Stimulated activated CD8-positive, alpha-beta memory T cell treated with anti-CD3 and anti-CD28 coated beads, Interleukin-2, amount 100 ng/mL, for 1 hour (primary cell): ENCODE measurements at places on chromosomes 5 and 9.

- DNase-seq = no peak
Observed at GRCh38 chr9:119802133-119802532, 432.9 kb upstream of the BRINP1 start.

DNA sequence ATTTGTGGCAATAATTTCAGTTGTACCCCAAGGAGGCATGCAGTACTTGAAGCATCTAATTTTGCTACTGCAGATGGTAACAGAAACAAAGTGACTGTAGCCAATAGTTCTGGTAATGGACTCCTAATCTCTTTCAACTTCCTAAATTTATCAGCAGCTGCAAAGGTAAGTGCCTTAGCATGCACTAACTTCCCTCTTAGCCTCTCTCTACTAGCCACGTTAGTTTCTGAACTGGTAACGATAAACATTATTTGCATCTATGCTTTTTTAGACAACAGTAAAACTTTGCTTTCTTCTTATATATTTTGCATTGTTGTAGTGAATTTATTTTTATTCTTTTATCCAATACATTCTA, 6.2 kb upstream of the CKS2 start:
- DNase-seq = no peak

DNA sequence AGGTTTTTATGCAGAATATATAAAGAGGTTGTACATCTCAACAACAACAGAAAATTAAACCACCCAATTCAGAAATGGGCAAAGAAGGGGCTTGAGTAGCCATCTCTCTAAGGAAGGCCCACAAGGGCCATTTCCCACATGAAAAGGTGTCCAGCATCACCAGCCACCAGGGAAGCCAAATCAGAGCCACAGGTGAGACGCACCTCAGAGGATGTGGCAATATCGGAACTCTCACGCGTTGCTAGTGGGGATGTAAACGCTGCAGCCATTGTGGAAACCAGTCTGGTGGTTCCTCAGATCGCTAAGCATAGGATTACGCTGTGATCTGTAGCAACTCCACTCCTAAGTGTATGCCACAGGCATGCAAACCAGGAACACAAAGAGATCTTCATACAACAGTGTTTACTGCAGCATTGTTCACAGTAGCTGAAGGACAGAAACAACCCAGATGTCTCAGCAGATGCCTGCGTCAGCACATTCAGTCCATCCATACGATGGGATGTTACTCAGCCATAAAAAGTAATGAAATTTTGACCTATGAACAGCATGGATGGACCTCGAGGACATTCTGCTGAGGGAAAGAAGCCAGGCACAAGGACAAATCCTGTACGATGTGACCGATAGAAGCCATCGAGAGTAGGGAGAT, 84.3 kb upstream of the CACNA1B start:
- no peak for DNase-seq

DNA sequence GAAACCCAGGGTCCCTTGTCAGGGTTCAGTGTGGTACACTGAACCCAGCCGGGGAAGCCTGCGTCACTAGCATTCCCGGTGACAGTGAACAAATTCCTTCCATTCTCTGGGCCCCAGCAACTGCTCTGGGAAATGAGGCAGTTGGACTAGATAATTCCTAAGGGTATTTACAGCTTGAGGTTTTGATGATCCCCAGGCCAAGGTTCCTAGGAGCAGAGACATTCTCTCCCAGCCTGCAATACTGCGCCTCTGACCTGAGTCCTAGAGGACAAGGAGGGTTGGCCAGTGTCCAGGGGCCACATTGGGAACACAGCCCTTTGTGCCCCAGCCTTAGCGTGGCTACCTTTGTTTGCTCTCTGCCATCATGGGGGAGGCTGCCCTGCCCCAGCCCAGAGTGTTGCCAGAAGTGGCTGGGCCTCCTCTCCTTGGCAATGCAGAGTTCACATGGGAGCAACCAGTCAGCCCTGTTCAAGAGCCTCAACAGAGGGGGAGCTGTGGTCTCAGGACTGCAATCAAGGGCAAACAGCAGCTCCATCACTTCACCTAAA, 178.2 kb downstream of the SEC61B start:
- no peak for DNase-seq

DNA sequence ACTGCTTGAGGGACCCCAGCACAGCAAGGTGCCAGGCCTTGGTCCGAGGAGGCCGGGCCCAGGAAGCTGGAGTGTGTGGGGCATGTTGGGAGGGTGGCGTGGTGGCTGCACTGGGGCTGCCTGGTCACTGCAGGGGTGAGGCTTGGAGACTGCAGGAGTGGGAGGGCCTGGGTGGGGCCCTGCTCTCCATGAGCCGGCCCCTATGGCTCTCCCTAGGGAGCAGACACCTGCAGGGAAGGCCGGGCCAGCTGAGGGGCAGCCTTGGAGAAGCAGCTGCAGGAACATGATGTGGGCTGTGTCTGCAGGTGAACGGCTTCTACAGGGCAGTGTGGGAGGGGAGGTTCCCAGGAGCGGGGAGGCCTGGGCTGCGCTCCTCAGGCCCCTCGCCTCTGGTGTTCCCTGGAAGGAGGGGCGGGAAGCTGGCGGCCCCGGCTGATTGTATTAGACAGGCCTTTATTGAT, 41.7 kb upstream of the TMEM250 start:
- no peak for DNase-seq

DNA sequence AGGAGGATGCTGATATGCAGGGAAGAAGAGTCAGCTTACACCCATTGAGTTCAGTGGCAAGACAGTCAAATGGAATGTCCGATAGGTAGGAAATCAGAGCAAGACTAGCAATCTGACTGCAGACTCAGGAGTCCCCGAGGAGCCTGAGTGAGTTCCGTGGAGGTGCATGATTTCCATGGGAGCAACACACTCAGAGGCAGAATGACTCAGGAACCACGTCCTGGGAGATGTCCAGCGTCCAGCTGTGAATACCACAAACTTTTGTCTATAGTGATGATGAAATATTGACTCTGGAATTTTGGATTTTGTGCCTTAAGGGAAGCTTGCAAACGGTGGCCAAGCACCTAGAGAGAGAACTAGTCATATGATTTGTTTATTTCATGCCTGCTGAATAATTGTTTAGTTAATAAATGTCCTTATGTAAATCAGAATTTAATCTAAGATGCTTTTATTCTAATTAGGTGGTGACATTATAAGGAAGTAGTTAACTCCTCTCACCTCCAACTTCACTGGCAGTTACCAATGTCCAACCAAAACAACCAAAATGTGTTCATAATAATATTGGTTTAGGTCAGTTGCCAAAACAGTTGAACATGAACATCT, 100.4 kb downstream of the PDE4D start:
- no peak for DNase-seq

DNA sequence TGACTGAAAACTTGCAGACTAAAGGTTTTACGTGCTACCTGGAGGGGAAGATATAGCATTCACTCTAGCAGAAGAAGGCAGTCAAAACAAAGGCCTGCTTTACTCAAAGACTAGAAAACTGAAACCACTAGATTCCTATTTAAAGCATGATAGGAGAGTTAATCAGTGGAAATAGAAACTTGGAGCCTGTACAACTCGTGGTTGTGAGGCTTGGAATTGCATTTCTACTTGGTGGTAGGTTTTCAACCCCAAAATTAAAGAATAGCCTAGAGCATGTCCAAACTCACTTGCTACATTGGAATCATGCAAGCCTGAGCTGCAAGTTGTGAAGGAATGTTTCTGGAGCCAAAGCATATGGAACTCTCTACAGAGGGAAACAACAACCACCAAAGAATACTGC, 1526.4 kb upstream of the NUDT12 start:
- DNase-seq = no peak

- DNase-seq = no peak
Observed at GRCh38 chr5:131256507-131256823, 7.4 kb upstream of the CDC42SE2 start.

- no peak for DNase-seq
Observed at GRCh38 chr5:136000932-136001331, 27.9 kb upstream of the TGFBI start.

DNA sequence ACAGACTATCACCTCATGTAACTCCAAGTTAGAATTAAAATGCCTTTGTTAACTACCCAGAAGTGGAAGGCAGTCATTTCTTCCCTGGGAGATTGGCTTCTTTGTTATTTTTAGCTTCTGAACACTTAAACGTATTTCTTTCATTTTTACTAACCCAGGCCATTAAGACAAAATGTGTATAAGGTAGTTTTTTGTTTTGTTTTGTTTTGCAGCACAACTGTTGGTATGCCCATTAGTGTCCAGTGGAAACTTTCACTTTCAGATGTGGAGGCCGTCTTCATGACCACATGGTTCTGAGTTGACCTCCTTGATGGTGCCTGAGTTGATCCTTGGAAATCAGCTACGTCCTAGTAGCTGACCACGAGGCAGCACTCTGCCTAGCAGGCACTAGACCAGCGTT, 264.6 kb upstream of the ZNF608 start:
- DNase-seq = no peak

- no peak for DNase-seq
Observed at GRCh38 chr5:135501965-135502364, 33.8 kb downstream of the NEUROG1 start.

DNA sequence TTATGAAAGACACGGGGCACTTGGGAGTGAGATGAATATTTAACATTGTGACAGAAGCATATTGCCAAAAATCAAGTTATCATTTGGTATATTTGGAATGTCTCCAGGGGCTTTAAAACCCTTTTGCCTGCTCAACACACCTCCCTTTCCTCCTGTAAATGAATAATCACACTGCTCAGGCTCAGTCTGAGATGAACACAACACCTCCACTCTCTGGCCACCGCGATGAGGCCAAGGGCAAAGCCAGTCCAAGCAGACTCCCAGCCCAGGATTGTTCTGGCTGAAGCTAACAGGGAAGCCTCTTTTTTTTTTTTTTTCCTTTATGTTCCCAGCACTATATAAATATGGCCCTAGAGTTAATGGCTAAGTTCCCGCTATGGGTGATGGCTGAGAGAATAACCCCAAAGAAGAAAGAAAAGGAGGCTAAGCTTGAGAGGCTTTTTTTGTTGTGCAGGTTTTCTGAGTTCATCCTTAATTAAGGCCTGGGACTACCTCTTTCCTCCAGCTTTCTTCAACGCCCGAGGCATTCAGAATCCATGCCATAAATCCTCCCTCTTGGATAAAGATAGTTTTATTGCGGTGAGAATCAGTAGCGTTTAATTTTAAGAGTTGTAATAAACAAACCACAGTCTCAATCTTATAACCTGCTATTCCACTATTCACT, 10.5 kb upstream of the ERAP1 start:
- no peak for DNase-seq

DNA sequence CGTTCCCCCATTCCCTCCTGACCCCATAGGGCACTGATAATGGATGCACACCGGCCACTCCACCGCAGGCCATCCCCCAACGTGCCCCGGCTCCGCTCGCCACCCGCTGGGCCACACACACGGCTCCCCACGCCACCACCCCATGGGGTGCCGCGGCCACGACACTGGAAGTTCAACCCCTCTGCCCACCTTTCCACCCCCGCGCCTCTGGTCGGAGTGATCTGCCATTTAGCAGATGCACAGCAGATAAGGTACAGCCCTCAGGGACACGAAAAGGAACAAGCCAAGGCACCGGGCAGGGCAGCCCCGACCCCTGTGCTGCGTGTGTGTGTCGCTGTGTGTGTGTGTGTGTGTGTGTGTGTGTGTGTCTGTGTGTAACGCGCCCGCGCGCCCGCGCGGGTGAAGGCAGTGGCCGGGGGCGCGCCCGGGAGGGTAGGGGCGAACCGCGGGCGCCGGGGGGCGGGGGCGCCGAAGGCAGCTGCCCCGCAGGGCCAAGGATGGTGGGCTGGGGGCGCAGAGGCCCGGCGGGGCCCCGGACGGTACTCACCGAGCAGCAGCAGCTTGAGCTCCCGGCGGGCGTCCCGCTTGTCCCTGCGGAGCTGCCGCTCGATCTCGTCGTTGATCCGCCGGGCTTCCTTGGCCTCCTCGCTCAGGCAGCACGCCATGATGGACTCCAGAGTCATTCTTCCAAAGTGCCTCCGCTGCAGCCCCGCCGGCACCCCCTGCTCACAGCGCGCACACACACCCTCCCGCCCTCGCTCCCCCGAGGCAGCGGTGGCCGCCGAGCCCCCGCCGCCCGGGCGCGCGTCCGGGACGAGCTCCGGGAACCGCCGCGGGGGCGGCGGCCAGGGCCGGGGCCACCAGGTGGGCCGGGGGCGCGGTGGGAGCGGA, 813 bp downstream of the GNAQ start:
- no peak for DNase-seq

DNA sequence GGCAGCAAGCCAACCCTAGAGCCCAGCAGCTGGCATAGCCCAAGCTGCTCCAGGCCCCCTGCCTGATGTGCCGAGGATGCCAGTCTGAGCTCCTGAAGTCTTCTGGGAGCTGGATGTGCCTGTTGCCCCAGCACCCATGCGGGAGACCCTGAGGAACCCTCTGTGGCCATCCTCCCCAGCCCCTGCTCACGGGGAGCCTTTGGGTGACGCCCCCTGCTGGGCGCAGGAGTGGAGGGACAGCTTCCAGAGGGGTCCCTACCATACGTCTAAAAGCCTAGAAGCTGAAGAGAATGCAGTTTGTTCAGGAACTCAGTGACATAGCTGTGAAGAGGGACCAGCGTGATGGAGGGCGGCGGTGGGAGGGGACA, 33.1 kb upstream of the MVB12B start:
- DNase-seq = no peak

- no peak for DNase-seq
Observed at GRCh38 chr9:120985819-120986222, 59.2 kb upstream of the TRAF1 start.

DNA sequence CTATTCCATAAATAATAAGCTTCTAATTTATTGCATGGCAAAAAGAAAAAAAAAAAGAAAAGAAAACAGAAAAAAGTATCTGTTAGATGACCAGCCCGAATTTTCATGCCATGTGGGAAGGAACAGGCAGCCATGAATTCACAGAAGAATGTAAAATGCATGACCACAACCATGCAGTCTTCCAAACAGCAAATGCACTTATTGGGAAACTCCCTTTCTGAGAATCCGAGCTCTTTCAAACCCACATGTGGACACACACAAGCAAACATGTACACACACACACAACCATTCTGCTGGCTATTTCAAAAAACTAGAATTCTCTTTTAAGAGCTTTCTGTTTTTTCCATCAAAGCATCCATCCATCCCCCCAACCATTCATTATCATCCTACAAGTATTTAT, 236.1 kb downstream of the DNAH5 start:
- DNase-seq = no peak

- DNase-seq = no peak
Observed at GRCh38 chr9:37859043-37859442, 44.9 kb downstream of the SLC25A51 start.

- no peak for DNase-seq
Observed at GRCh38 chr5:60195083-60195482, 301.6 kb upstream of the PDE4D start.

GRCh38 chr5:139453683-139454567, 8.6 kb downstream of the ECSCR start:
- DNase-seq = no peak

GRCh38 chr5:127518319-127518621, 830 bp downstream of the PRRC1 start:
- DNase-seq = no peak
